ENCODE measurements at places on chromosomes 1 and 21.

DNA sequence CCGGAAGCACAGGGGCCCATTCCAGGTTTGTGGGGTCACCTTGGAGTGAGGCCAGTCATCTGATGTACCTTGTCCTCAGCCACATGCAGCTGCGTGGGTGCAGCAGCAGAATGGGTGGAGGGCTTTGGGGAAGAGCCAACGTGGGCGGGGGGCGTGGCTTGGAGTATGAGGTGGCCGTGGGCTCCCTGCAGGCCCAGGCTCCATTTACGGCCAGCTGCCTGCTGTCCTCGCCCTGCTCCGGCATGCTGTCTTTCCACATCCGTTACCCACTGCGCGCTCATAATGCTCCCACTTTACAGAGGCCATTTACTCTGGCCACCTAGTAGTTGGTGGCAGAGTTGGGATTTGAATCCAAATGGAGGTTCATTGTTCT, 27.8 kb upstream of the TINAGL1 start:
- no peak for DNase-seq

DNA sequence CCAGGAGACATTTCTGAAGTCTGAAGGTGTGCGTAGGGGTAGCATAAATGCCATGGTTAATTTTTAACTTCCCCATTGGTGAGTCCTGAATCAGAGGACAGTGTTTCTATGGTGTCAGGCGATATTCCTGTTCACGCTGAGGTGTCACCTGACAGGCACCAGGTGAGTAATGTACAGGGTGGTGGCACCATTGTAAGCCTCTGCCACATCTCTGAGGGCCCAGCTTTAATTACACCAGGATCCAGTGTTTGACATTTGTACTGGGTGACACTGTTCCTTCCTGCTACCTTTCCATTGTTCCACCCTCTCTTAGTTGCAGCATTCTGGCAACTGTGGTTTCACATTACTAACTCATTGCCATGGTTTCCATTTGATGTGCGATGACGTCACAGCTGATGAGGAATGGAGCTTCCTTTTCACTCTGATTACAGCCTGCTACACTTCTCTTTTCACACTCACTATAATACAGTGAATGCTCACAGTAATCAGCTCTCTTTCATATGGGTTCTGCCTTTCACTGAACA, 40.6 kb upstream of the MARK1 start:
- DNase-seq, result no peak

DNA sequence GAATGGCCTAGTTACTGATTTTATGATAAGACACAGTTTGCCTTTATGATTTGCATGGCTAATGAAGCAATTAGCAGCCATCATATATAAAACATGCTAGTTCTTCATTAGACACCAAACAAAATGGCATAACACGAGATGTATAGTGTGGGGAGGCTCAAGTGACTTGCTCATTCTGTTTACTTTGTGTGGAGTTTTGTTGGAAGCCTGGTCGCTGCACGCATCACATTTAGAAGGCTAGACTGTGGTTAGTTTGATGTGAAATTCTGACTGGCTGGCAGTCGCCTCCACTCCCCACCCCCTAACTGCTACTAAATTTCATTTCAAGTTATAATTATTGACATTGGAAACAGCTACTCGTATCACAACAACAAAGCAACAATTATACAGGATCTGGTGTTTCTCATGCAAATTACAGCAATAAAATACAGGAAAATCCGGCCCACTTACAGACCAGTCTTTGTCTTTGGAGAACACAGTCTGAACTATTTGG, 356.1 kb downstream of the LMO4 start:
- DNase-seq, result no peak

- no peak for DNase-seq
These were observed 55.1 kb downstream of the PRDX6 start for GRCh38 chr1:173532237-173532636.

- no peak for DNase-seq
These were observed 7.1 kb upstream of the CLDN19 start for GRCh38 chr1:42747125-42747524.

GRCh38 chr1:216600730-216601609, 122.3 kb downstream of the ESRRG start:
- DNase-seq, result no peak

DNA sequence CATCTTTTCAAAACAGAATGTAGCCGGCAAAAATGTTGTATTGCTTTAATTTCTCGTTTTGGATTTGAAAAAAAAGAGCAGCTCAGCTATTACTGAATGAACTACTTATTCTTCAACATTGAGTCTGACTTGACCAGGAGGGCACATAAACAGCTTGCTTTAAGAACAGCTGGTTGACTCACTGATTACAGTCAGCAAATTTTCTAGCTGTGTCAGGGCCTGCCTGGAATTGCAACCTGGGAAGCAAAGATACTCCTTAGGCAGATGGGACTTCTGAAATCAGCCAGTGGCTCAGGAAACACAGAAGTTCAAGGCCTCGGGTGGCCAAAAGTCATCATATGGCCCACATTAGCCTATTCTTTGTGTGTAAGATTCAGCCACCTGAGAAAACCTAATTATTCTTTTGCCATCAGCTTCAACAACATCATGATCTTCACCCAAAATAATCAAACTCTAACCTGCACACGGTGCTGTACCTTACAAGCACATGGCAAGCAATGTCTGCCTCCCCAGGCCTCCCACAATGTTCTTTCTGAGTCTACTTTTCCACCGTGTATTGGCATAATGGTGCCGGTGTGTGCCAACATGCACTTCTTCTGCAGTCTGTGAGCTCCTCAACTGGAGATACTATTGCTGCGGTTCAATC, 307.2 kb downstream of the HHIPL2 start:
- no peak for DNase-seq

Measured in stimulated activated effector memory CD8-positive, alpha-beta T cell treated with anti-CD3 and anti-CD28 coated beads, Interleukin-12 subunit alpha, Interleukin-12 subunit beta, amount 100 ng/mL, for 72 hours (primary cell).